ENCODE measurements at places on chromosomes 7 and 10. TPM values are rescaled to one million over a fixed set of nuclear protein-coding genes. Genes with fewer than 3 reads are reported as not detected.

DNA sequence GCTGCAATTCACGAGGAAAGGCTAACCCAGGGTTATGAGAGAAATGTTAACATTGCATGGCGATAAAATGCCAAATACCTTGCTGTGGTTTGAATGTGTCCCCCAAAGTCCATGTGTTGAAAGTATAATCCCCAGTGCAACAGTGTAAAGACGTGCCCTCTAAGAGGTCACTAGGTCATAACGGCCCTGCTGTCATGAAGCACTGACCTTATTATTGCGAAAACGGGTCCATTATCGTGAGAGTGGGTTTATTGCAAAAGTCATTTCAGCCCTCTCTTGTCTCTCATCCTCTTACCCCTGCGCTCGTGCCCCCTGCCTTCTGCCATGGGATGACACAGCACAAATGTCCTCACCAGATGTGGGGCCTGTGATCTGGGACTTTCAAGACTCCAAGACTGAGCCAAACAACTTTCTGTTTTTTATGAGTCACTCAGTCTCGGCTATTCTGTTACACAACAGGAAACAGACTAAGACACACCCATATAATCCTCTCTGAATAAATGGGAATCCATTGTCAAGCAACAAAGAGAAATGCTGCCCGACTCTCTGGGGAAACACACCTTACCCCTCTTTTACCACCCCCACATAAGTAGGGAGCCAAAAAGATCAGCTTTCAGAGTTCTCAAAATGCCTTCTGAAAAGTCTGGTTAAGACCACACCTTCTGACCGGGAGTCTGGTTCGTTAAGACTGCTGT, 73.1 kb upstream of the UCN3 start:
- peak; percentile 61 for DNase-seq

DNA sequence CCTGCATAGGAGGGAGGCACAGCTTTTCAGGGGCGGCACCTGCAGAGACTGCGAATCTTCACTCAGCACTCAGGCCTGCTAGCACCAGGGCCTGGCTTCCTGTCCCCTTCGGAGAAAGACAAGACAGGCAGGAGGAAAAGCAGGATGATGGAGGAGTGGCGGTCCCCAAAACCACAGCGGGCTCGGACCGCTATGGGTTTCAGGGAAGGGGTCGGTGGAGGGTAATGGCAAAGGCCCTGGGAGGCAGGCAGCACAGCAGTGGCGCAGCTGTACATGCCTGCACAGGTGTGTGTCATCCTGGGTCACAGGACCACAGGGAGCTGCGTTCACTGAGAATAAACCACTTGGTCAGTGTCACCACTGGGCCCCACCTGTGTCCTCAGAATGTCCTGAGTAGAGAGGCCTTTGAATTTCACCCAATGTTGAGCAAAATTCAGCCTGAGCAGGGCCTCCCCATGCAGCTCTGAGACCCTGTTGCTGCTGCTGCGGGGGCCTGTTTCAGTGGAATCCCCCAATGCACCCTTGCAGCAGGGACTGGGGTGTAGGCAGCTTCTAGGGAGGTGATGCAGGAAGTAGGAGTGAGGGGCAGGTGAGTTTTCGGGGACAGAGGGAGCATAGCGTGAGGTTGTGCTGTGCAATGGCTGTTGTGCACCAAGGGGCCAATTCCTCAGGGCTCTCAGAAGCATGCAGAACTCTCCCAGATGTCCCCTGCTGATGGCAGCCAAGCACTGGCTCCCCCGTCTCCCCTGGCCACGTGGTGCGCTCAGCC, 90.6 kb upstream of the PPP2R2D start:
- no peak for DNase-seq

Gene BAMBI
- 38.3 TPM for total RNA-seq

Gene OIT3
- total RNA-seq, result not detected

GRCh38 chr7:134254311-134254710, 62.4 kb downstream of the SLC35B4 start:
- no peak for DNase-seq

GRCh38 chr10:7788639-7789286, 786 bp downstream of the ATP5F1C start:
- no peak for DNase-seq

GRCh38 chr10:112539340-112539739, 92.3 kb downstream of the VTI1A start:
- DNase-seq, result no peak

DNA sequence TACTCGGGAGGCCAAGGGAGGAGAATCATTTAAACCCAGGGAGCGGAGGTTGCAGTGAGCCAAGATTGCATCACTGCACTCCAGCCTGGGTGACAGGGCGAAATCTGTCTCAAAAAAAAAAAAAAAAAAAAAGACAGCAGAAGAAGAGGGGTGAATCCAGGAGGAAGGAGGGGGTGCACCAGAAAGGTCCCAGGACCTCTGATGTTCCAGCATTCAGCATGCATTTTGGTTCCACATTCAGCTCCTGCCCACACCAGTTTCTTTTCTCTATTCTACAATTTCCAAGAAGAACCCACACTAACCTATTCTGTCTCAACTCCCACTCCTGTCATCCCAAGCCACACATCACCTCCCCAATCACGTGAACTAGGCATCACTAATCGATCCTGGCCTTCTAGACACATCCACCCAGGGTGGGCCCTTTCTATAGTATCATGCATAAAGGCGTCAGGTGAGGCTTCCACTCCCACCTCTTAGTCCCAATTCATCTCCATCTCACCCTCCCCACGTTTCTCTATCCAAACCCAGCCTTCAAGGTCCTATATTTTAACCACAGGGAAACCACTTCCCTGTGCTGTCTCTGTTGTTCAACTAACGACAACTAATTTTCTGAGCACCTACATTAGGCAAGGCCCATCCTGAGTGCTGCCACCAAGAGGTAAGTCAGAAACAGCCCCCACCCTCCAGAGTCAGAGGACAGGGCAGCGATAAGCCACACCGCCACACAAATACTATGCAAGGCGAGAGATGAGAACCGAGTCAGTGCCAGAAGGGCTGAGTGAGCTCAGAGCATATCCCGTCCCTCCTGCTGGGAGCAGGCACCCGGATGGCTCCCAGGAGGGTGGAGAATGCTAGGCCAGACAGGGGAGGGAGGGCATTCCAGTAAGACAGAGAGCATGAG, 2.2 kb downstream of the ANXA11 start:
- peak; percentile 95 for DNase-seq

GRCh38 chr7:30726296-30727006, 25.5 kb upstream of the INMT start:
- DNase-seq, result no peak

Gene ACTL6B
- total RNA-seq, result not detected

- no peak for DNase-seq
Measured at GRCh38 chr7:66169616-66170015, 35.5 kb upstream of the TPST1 start.

Gene LRRC17
- not detected for total RNA-seq

Gene CALHM1
- total RNA-seq, result not detected

DNA sequence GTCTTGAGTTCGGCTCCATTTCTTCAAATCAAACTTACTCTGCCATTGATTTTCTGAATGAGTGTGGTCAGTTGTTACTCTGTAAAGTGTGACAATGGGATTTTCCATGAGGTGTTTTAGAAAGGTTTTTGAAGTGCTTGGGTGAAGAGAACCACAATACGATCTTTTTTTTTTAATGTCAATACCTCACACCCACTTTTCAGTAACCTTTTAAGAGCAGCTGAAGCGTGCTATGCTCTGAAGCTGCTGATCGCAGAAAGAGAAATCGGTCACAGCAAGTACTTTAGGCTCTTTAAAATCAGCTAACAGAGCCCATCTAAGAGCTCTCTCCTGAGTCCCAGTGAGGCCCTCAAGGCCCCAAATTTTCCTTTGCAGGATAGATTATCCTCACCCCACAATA, 34.4 kb upstream of the YAE1 start:
- DNase-seq, result no peak

GRCh38 chr10:76229341-76229740, 797.9 kb downstream of the LRMDA start:
- no peak for DNase-seq

- no peak for DNase-seq
Measured at GRCh38 chr7:19390795-19391194, 245.6 kb upstream of the FERD3L start.

Gene SPDYE11
- not detected for total RNA-seq

Gene SNX10
- 4.4 TPM for total RNA-seq

- no peak for DNase-seq
Measured at GRCh38 chr10:103562383-103562782, 68.9 kb downstream of the NEURL1 start.

GRCh38 chr7:7992506-7992905, 23.9 kb downstream of the GLCCI1 start:
- DNase-seq, result no peak

- DNase-seq, result peak; percentile 16
Measured at GRCh38 chr7:74449809-74450397, 3.8 kb upstream of the GTF2IRD1 start.

Gene ZNF503
- 8.8 TPM for total RNA-seq

- DNase-seq, result no peak
Measured at GRCh38 chr10:37733822-37734221, 123.6 kb downstream of the ZNF248 start.

- DNase-seq, result no peak
Measured at GRCh38 chr10:62851442-62851841, 35.3 kb upstream of the EGR2 start.

DNA sequence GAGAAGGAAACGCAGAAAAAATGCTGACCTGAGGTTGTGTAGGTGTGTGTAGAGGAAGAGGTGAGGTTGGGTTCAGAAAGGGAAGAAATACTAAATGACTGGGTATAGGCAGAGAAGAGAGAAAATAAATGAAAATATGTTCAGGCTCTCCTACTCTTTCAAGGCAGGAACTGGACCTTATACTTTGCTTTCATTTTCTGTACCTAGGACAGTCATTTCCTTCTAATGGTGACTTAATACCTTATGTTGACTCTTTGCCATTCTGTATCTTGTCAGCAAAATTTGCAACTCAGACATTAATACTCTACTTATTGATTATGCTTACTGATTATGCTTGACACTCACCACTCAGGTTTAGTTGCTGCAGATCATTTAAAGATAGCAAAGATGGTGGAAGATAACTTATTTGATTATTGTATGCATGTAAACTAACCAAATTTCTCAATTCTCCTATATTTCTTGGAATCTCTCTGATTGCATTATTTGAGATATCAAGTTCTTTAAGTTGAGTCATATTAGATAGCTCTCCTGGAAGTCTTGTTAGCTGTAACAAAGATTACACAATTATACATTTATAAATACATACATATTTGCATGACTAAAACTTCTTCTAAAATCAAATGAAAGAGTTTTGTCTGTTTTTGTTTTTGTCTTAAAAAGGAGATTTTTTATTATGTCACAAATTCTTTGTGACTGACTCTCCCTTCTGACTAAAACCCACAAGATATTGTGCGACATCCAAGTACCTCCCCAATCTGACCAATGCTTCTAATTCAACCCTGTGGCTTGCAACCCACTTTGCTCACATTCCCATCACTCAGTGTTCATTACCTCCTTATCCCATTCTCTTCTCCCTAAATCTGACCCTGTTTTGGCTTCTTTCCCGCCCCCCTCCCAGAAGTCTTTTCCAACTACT, 20.0 kb downstream of the LRRD1 start:
- DNase-seq, result peak; percentile 58

Gene KCNH2
- total RNA-seq, result not detected
